ENCODE measurements at places on chromosomes 4 and X.

DNA sequence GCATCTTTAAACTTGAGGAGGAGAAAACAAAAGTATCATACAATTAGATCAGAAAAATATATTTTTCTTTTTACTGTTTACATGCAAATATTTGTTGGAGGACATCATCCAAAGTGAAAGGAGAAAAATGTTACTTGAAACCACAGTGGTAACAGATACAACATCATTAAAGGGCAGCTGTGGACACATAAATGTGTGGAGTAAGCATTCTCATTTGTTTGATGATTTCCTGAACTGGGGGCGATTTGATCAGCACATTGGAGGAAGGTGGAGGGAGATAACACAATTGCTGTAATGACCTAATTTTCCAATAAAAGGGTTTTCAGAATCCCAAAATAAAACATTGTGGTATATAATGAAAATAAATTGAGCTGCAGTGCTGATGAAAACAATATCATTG, 314.5 kb upstream of the HS3ST1 start:
- no peak for DNase-seq

GRCh38 chr4:56940971-56941370, 33.3 kb downstream of the REST start:
- DNase-seq: no peak

DNA sequence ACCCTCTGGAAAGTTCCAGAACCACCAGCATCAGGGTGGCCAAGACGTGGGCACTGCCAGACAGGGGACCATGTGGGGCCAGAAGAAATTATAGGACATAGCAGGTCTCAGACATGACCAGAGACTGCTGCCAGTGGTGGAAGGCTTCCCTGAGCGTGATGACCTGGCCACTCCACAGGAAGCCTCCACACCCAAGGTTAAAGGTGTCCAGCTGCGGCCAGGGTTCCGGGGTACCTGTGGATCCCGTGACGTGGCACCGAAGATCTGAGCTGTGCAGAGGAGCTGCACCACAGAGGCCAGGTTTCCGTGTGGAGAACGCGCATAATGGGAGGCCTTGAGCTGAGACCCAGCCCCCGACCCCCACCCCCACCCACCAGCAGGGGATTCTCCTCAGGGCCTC, 16.4 kb upstream of the CTBP1 start:
- DNase-seq: no peak

GRCh38 chrX:319579-320125, 1.1 kb upstream of the GTPBP6 start:
- peak; percentile 26 for DNase-seq

GRCh38 chrX:22538580-22538979, 265.9 kb downstream of the CBLL2 start:
- DNase-seq: no peak
